ENCODE measurements at places on chromosomes 7 and 10. TPM values are rescaled to one million over a fixed set of nuclear protein-coding genes. Genes with fewer than 3 reads are reported as not detected.

LEP gene
- total RNA-seq: 0.17 TPM

LIPK gene
- total RNA-seq: not detected

FBXL15 gene
- total RNA-seq: 6.6 TPM

FFAR4 gene
- total RNA-seq: not detected

PAPOLB gene
- 0.07 TPM for total RNA-seq

PRKAR1B gene
- 23.3 TPM for total RNA-seq

VSTM2A gene
- total RNA-seq: not detected

Measured in smooth muscle cell of the pulmonary artery (primary cell).